Activated naive CD8-positive, alpha-beta T cell treated with anti-CD3 and anti-CD28 coated beads, Interleukin-2, amount 10 ng/mL, durations not matched to agents 7 days and 5 days (primary cell): ENCODE measurements at places on chromosomes 11 and 22. TPM values are rescaled to one million over a fixed set of nuclear protein-coding genes. Genes with fewer than 3 reads are reported as not detected.

APBB1 gene
- total RNA-seq, result 64.0 TPM

APOL2 gene
- 85.0 TPM for total RNA-seq

MS4A4A gene
- total RNA-seq, result 0.45 TPM

SH3BP1 gene
- total RNA-seq, result 169 TPM

FZD4 gene
- total RNA-seq, result 0.11 TPM

CD151 gene
- 37.4 TPM for total RNA-seq

ROBO3 gene
- total RNA-seq, result 19.6 TPM

SCT gene
- not detected for total RNA-seq

GGT5 gene
- total RNA-seq, result 0.11 TPM

POTEH gene
- not detected for total RNA-seq

DNAJB7 gene
- total RNA-seq, result not detected

TALDO1 gene
- 206 TPM for total RNA-seq

HEPHL1 gene
- total RNA-seq, result not detected

OR10D3 gene
- total RNA-seq, result not detected

TEX54 gene
- not detected for total RNA-seq

LARGE2 gene
- 2.7 TPM for total RNA-seq

TEAD1 gene
- not detected for total RNA-seq

DNA sequence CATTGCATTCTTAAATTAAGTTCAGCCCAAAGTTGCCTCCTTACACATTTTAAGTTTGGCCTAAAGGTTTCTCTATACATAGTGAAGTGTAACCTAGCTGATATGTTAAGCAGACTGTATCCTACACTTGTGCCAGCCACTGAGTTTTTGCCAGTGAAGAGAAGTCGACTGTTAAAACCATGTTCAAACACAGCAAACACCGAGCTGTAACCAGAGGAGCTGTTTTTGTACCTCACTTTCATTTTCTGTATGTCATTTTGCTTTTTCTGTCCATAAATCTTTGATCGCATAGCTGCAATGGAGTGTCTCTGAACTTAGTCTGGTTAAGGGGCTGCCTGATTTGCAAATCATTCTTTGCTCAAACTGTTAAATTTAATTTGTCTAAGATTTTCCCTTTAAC, 403.7 kb downstream of the LUZP2 start:
- no peak overlapping the region for H3K27ac ChIP-seq
- no peaks in the 10 kb centered on the region for H3K4me1 ChIP-seq
- no peaks in the 10 kb centered on the region for H3K36me3 ChIP-seq
- DNase-seq, result no peak

DNA sequence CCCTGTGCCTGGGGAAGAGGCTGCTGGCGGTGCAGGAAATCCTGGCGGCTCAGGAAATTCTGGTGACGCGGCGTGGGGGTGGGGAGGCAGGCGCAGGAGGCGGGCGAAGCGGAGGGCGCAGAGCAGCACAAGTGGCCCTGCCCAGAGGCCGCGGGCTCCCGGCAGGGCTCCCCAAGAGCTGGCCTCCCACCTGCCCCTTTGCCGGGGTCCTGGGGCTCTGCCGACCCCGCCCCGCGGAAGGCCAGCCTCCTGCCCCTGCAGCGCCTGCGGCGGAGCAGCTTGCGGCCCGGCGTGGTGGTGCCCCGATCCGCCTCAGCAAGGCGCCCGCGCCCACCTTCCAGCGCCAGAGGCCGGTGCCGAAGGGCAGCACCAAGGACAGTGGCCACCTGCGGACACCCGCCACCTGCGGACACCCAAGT, 100.2 kb upstream of the OR4C13 start:
- DNase-seq, result no peak
- H3K4me3 ChIP-seq, result no peak overlapping the region
- H3K27me3 ChIP-seq, result no peaks in the 10 kb centered on the region
- no peaks in the 10 kb centered on the region for H3K36me3 ChIP-seq
- no peaks in the 10 kb centered on the region for H3K4me1 ChIP-seq

DNA sequence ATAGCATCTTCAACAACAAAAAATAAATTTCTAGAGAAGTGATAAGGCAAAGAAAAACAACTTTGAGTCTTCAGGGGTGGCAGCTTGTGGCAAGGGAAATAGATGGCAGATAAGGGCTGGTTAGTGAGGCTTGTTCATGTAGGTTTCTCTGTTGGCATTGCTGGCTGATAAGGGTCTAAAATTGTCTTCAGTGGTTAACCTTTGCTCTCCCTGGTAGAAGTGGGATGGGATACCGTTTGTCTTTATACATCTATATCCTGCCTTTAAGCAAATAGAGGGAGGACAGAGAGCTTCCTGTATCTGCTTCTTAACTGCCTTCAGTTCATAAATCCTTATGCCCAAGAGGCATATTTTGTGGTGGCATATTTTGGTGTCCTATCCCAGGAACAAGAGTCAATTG, 57.1 kb downstream of the TRAF6 start:
- peaks cover 29% of the 10 kb centered on the region for H3K4me1 ChIP-seq
- H3K36me3 ChIP-seq, result no peaks in the 10 kb centered on the region
- H3K27ac ChIP-seq, result no peak overlapping the region
- H3K4me3 ChIP-seq, result no peak overlapping the region
- no peak for DNase-seq

- H3K27ac ChIP-seq, result no peak overlapping the region
- no peak overlapping the region for H3K4me3 ChIP-seq
- no peaks in the 10 kb centered on the region for H3K27me3 ChIP-seq
- peaks cover 24% of the 10 kb centered on the region for H3K4me1 ChIP-seq
Measured at GRCh38 chr11:65709661-65710060, 2.4 kb upstream of the KAT5 start.

- no peak overlapping the region for H3K27ac ChIP-seq
- no peak for DNase-seq
- H3K27me3 ChIP-seq, result no peaks in the 10 kb centered on the region
- no peak overlapping the region for H3K4me3 ChIP-seq
- H3K36me3 ChIP-seq, result no peaks in the 10 kb centered on the region
Measured at GRCh38 chr11:97157221-97157740, 767.5 kb downstream of the JRKL start.

DNA sequence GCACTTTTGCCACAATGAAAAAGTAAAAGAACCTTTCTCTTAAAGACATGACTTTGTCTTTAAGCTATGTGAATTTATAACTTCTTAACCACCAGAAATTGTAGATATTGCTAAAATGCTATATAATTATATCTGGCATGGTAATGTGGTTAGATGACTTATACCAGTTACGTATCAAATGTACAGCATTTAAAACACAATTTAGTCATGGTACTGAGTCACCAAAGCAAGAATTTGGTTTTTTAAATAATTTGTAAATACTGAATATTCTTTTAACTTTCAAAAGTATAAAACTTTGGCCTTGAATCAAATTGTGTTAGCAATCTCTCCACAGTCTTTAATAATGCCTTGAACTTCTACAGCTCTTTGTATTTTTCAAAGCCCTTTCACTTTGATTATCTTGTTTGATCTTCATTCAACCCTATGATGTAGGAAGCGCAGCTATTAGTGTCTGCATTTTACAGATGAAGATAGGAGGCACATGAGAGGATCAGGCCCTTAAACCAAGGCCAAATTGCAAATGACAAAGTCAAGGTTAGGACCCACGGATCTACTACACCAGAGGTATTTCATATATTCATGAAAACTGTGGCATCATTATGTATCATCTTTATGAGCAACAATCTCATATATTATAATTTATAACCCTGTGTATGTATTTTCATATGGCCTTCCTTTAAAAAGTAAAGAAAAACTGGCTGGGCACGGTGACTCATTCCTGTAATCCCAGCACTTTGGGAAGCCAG, 4.4 kb upstream of the SYTL2 start:
- peaks cover 6% of the 10 kb centered on the region for H3K4me1 ChIP-seq
- no peaks in the 10 kb centered on the region for H3K36me3 ChIP-seq
- DNase-seq, result no peak
- H3K27me3 ChIP-seq, result peaks cover 20% of the 10 kb centered on the region

- no peak overlapping the region for H3K4me3 ChIP-seq
- no peak overlapping the region for H3K27ac ChIP-seq
- no peak for DNase-seq
- no peaks in the 10 kb centered on the region for H3K27me3 ChIP-seq
Measured at GRCh38 chr11:63621071-63621470, 6.8 kb upstream of the PLAAT3 start.

DNA sequence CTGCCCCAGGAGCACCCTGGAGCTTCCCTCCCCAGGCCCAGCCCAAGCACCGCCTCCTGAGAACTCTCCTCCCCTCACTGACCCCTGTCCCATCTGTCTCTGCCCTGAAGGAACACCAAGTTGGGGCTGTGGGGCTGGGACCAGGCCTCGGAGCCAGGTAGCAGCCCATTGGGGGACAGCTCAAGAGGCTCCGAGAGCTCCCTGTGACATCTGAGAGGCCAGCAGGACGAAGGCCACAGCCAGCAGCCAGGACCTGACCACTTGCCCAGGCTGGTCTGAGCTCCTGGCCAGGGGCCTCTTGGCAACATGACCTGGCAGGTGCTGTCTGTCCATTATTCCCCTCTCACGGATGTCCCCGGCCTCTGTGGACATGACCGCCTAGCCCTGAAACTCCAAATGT, 33.7 kb downstream of the IGF2 start:
- peaks cover 2% of the 10 kb centered on the region for H3K4me1 ChIP-seq
- no peaks in the 10 kb centered on the region for H3K36me3 ChIP-seq
- peaks cover 6% of the 10 kb centered on the region for H3K27me3 ChIP-seq
- H3K27ac ChIP-seq, result no peak overlapping the region

GRCh38 chr11:11978792-11979487, 29.5 kb downstream of the DKK3 start:
- H3K4me3 ChIP-seq, result no peak overlapping the region
- no peaks in the 10 kb centered on the region for H3K36me3 ChIP-seq
- peaks cover 2% of the 10 kb centered on the region for H3K27me3 ChIP-seq
- no peak for DNase-seq

DNA sequence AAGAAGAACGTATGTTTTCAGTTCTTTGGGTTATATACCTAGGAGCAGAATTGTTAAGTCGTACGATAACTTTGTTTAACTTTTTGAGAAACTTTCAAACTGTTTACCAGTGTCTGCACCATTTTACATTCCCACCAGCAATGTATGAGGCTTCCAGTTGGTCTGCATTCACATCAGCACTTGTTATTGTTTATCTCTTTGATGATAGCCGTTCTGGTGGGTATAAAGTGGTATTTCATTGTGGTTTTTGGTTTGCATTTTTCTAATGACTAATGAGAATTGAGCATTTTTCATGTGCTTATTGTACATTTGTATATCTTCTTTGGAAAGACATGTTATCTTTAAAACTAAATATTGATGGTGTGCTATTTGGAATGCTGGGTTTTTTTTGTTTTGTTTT, 59.8 kb downstream of the KDM2A start:
- H3K36me3 ChIP-seq, result peaks cover 12% of the 10 kb centered on the region
- H3K4me3 ChIP-seq, result no peak overlapping the region
- H3K4me1 ChIP-seq, result peaks cover 8% of the 10 kb centered on the region
- no peak overlapping the region for H3K27ac ChIP-seq

- no peaks in the 10 kb centered on the region for H3K4me1 ChIP-seq
- no peak for DNase-seq
- H3K27ac ChIP-seq, result no peak overlapping the region
- H3K36me3 ChIP-seq, result no peaks in the 10 kb centered on the region
Measured at GRCh38 chr11:61955422-61956135, 5.4 kb downstream of the BEST1 start.

- H3K36me3 ChIP-seq, result peaks cover 18% of the 10 kb centered on the region
- DNase-seq, result no peak
- H3K4me3 ChIP-seq, result no peak overlapping the region
- no peaks in the 10 kb centered on the region for H3K27me3 ChIP-seq
- peaks cover 17% of the 10 kb centered on the region for H3K4me1 ChIP-seq
Measured at GRCh38 chr11:121297872-121298271, 5.3 kb downstream of the SC5D start.

GRCh38 chr11:100536979-100537378, 150.1 kb upstream of the ARHGAP42 start:
- H3K27me3 ChIP-seq, result no peaks in the 10 kb centered on the region
- H3K4me1 ChIP-seq, result no peaks in the 10 kb centered on the region
- H3K4me3 ChIP-seq, result no peak overlapping the region

DNA sequence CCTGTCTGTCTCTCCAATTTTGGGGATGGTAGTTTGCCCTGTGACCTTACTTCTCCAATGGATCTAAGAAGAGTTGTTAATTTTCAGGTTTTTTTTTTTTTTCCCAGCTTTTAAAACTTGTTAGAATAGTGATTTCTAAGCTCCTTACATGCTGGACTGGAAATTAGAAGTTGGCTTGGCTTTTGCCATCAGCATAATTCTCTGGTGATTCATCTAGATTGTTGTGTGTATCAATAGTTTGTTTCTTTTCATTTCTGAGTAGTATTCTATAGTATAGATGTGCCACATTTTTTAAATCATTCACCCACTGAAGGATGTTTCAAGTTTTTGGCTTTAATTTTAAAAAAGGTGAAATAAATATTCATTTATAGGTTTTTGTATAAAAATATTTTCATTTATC, 51.4 kb downstream of the ADAMTS15 start:
- no peak overlapping the region for H3K4me3 ChIP-seq
- H3K27ac ChIP-seq, result no peak overlapping the region
- no peaks in the 10 kb centered on the region for H3K36me3 ChIP-seq
- no peak for DNase-seq
- no peaks in the 10 kb centered on the region for H3K4me1 ChIP-seq

DNA sequence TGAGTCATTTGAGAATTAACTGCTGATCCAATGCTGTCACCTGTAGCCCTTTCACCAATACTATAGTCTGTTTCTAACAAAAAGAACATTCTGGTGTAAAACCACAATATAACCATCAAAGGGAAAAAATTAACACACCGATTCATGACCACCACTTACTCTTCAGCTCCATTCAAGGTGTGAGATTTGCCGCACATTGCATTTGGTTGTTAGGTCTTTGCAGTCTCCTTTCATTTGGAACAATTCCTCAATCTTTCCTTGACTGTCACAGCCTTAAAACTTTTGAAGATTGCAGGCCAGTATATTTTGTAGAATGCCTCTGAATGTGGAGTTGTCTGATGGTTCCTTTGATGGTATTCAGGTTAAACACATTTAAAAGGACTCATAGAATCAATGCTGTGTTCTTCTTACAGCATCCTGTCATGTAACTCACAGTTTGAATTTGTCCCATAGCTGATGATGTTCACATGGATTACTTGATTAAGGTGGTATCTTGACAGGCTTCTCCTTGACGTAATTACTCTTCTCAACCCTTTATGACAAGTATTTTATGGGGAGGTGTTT, 63.6 kb downstream of the TNRC6B start:
- H3K36me3 ChIP-seq, result peaks cover 21% of the 10 kb centered on the region
- H3K4me3 ChIP-seq, result peak overlapping the region; percentile 56
- peak overlapping the region; percentile 78 for H3K27ac ChIP-seq
- no peak for DNase-seq
- peaks cover 53% of the 10 kb centered on the region for H3K4me1 ChIP-seq

DNA sequence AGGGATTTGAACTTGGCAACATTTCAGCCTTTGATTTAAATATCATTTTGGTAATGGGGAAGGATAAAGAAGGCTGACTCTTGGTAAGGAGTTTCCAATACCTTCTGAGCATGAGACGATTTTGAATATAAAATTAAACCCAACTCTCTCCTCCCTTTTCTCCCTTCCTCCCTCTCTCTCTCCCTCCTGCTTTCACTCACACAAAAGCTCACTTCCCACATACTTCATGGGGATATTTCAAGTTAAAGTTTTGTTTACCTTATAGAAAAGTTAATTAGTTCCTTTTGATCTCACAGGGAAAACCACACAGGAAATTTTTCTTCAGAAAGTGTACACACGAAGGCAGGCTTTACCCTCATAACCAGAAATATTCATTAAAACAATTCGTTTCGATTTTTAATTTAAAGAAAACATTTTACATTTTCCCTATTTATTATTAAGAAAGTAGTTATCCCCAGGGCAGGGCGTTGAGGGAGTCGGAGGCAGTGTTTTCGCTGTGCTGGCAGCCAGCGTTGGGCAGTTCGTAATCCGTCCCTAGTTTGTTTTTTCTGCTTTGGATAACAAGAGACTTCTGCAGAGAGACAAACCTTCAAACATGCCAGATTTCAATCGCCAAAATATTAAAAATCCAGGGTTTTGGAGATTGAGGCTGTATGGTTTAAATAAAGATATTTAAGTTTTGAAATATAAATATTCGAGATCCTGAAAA, 25.3 kb upstream of the ALX4 start:
- DNase-seq, result no peak
- H3K27ac ChIP-seq, result no peak overlapping the region
- H3K36me3 ChIP-seq, result no peaks in the 10 kb centered on the region
- H3K4me3 ChIP-seq, result no peak overlapping the region
